ENCODE measurements at places on chromosomes 12 and 14. TPM values are rescaled to one million over a fixed set of nuclear protein-coding genes. Genes with fewer than 3 reads are reported as not detected.

DNA sequence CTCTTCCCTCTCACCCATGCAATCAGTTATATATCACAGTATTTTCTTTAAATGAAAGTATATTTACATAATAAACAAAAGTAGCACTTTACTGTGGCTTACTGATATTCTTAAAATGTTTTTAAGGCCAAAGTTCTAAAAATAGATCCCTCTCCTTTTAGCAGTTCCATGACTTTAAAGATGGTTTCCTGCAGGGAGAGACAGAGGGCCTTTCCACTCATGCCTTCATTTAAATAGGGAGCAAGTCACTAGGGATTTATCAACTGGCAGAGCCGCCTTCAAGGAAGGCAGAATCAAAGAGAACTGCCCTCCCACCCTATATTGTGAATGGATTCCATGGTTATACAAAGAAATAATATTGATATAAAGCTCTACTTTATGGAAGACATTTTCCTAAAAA is 55.5 kb downstream of the DUSP16 start:
- DNase-seq, result no peak

GRCh38 chr12:9870286-9870866 is 1.2 kb upstream of the CLEC2B start:
- peak; percentile 48 for DNase-seq

- DNase-seq, result peak; percentile 55
These were observed 27.3 kb upstream of the CHPT1 start for GRCh38 chr12:101670007-101670671.

GRCh38 chr12:103279444-103279843 is 216.3 kb downstream of the C12orf42 start:
- no peak for DNase-seq

DNA sequence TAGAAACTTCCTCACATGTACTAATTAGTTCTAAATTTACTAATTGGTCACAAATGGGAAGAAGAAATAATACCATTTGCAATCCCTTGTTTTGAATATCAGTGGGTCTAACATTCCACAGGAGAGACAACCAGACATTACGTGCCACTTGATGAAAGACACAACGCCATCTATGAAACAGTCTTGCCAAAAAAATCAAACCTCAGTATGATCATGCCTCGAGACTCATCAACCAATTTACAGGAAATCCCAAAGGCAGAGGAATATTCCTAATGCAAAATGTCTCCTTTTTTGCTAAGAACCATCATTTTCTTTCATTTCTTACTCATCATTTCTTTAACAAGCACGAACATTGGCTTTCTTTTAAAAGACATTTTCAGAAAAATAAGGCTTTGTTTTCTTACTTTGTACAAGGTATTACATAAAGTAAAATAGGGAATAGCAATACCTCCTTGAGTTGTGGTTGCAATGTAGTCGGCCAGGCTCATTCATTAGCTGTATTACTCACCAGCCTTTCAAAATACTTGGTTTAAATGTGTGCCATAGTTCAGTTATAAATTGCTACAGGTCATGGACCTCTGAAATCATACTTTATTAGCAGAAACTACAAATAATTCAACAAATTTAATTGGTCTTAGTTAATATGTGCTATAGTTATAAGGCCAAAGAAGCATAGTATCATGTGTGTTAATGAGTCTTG is 436.2 kb upstream of the FLRT2 start:
- no peak for DNase-seq

GRCh38 chr14:103535081-103535890 is 6.3 kb downstream of the TRMT61A start:
- DNase-seq, result no peak

DNA sequence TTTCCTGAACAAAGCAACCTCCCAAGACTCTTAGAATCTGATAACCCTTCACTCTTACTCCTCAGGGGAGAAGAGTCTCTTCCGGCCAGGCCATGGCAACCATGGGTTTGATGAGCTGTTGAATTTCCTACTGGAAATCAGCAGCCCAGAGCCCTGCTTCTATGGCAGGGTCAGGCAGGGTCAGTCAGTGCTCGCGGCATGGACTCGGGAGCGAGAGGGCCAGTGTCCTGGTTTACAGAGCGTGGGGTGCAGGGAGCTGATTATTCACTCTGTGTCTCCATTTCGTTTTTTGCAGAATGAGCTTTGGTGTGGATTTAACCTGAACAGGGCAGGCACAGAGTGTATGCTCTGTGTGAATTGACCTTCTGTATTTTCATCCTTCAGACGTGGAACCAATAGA is 340.6 kb upstream of the SFSWAP start:
- DNase-seq, result no peak

DNA sequence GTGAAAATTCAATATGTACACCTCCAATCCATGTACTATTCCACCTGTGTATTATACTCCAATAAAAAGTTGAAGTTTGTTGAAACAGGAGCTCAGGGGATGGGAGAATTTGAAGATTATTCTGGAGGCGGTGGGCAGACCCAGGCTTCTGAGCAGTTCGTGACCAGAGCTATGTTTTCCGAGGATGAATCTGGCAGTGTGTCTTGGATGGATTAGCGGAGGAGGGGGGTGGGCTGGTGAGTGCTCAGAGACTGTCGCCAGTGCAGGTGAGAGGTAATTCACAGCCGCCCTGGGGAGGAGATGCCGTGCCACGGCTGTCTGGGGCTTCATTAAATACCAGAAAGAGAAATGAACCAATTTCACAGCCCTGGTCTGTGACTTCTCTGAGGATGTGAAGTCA is 283.0 kb upstream of the RTL1 start:
- no peak for DNase-seq

- DNase-seq, result peak; percentile 59
These were observed 17.5 kb downstream of the DYRK4 start for GRCh38 chr12:4579305-4580102.

DNA sequence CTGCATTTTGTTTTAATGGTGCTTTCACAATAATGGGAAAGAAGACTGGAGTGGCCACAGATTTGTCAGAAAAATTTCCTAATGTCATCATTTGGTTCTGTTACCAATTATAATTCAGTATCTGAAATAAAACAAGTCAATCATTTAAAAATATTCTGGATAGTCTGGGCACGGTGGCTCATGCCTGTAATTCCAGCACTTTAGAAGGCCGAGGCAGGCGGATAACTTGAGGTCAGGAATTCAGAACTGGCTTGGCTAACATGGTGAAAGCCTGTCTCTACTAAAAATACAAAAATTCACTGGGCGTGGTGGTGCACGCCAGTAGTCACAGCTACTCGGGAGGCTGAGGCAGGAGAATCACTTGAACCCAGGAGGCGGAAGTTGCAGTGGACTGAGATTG is 4.0 kb upstream of the LIMA1 start:
- DNase-seq, result no peak

- no peak for DNase-seq
These were observed 4.0 kb upstream of the C1R start for GRCh38 chr12:7096006-7096932.

- DNase-seq, result peak; percentile 38
These were observed 23.2 kb upstream of the APOF start for GRCh38 chr12:56385873-56386272.

GRCh38 chr14:66993512-66993911 is 195.7 kb upstream of the GARIN2 start:
- no peak for DNase-seq

- peak; percentile 77 for DNase-seq
These were observed 114.5 kb upstream of the NCOR2 start for GRCh38 chr12:124681779-124682391.

GRCh38 chr12:82600379-82600778 is 86.3 kb upstream of the TMTC2 start:
- DNase-seq, result no peak

DNA sequence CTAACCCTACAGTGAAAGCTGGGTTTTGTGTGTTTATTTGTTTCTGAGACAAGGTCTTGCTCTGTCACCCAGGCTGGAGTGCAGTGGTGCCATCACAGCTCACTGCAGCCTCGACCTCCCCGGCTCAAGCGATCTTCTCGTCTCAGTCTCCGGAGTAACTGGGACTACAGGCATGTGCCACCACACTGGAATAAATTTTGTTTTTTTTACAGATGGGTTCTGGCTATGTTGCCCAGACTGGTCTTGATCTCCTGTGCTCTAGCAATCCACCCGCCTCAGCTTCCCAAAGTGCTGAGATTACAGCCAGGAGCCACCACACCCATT is 26.4 kb downstream of the TBX3 start:
- DNase-seq, result no peak

DNA sequence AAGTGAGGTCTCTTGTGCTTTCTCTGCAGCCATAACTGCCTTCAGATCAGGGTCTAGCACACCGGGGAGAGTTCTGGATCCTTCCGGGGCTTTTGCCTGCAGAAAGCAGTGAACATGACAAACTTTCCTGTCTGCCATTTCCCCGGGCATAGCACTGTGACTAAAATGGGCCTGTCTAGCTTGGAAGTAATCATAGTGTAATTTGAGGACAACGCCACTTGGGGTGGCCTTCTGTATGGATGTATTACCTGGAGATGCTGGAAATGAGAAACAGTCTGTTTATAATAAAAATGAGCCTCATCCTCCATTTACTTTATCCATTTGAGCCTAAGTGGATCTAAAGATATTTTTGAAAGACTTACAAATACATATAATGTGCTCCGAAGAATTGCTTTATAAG is 453.7 kb downstream of the VRK1 start:
- DNase-seq, result no peak

- DNase-seq, result no peak
These were observed 8.2 kb upstream of the SERPINA11 start for GRCh38 chr14:94460631-94461416.

GRCh38 chr14:63308723-63309317 is 9.9 kb downstream of the GPHB5 start:
- DNase-seq, result peak; percentile 70

DNA sequence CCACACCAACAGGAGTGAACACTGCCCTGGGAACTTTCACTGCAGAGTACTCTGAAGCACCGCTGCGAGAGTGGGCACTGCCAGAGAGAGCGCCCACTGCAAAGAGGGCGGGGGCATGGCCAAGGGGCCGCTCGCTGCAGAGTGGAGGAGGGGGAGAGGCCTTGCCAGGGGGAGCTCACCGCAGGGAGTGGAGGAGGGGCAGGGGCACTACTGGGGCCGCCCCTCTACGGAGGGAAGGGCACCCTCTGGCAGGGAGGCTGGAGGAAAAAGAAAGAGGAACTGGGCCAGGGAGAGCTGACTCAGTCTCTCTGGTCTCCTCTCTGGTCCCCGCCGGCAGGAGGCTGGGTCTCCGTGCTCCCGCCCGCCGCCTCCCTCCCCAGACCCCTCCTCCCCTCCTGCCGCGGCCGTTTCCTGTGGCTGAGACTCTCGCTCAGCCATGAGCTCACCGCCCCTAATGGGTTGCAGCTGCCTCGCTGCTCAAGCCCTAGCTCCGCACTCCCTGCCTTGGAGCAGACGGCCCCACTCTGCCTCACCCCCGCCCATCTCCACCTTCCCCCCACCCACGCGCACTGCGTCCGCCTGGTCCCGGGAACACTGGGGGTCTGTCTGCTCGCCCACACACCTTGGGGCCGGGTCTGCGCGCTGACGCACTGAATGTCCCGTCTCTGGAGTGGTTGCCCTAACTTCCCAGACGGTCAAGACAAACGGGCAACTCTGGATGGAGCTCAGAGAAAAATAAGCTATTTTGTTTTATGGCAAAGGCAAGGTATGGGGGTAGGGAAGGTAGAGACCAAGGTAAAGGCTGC is 1.3 kb downstream of the ARHGEF40 start:
- DNase-seq, result peak; percentile 60

GRCh38 chr12:54282949-54283593 is 2.5 kb downstream of the HNRNPA1 start:
- no peak for DNase-seq

- DNase-seq, result peak; percentile 92
These were observed 29.6 kb downstream of the EEA1 start for GRCh38 chr12:92899386-92900001.

DNA sequence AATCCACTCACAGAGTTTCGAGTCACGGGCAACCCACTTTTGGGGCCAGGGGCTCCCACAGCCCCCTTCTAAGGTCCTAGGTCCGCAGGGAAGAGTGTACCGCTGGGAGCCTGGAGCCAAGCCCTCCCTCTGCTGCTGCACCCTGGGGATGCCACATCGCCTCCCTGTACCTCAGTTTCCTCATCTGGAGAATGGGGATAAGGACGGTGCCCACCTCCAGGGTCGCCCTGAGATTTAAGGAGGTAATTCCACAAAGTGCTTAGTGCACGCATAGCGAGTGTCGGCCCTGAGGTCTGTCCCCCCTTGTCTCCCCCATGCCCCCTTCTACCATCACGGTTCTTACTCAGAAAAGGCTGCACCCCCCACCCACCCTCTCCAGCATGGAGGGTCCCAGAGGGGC is 35.5 kb downstream of the NCOR2 start:
- DNase-seq, result no peak

DNA sequence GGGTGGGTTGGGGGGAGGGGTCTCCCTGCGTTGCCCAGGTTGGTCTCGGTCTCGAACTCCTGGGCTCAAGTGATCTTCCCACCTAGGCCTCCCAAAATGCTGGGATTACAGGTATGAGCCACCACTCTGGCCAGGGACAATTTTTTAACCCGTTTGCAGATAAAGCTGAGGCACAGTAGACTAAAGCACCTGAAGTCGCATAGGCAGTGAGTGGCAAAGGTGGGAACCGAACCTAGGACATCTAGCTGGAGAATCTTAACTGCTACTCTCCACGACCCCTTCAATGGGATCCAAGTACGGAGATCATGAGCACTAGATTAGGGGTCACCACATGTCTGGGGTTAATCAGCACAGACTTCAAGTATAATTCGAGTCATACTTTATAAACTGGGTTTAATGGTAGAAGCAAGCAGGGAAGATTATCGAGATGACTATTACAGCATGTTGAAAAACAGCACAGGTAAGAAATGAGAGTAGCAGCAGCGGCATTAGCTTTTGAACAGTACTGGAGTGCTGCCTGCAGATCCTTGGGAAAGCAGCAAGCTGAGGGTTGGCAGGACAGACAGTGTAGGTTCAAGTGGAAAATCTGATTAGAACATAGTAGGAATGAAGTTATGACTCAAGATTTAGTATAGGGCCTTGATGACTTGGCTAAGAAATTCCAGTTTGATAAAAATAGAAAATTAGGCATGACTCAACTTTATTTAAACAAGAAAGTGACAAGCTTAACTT is 23.9 kb downstream of the NID2 start:
- peak; percentile 57 for DNase-seq

DNA sequence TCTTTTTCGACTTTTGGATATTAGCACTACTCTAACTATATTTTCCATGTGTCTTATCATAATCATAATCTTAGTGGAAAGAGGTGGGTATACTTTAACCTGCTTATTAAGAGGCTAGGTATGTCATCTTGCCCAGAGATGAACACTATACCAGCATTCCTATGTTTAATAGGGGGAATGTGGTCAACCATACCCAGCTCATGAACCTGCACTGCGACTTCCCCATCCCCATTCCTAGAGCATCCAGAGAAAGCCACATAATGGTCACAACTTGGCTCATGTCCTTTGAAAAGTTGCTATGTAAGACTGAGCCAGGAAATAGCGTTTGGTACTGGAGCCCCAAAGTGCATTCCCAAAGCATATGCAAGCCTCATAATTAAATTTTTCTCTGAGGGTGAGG is 55.2 kb downstream of the TMCC3 start:
- peak; percentile 7 for DNase-seq

Gene IGF1
- 1.0 TPM for total RNA-seq

Gene OTX2
- not detected for total RNA-seq

Gene TAS2R7
- total RNA-seq, result not detected

Gene CCDC175
- not detected for total RNA-seq

Gene SYNDIG1L
- not detected for total RNA-seq

Gene CD4
- total RNA-seq, result not detected

Gene MYF6
- total RNA-seq, result not detected

Gene AGAP2
- under 0.01 TPM for total RNA-seq

Gene PIWIL1
- total RNA-seq, result not detected

Gene ARG2
- total RNA-seq, result 61.5 TPM

Gene CBLN3
- total RNA-seq, result 1.0 TPM

Gene DAO
- total RNA-seq, result not detected

Gene FGF23
- total RNA-seq, result not detected

Gene BAZ2A
- total RNA-seq, result 40.9 TPM

Data from dermis blood vessel endothelial cell (primary cell).